Fibroblast of skin of right biceps (primary cell): ENCODE measurements at places on chromosomes 12 and 14.

DNA sequence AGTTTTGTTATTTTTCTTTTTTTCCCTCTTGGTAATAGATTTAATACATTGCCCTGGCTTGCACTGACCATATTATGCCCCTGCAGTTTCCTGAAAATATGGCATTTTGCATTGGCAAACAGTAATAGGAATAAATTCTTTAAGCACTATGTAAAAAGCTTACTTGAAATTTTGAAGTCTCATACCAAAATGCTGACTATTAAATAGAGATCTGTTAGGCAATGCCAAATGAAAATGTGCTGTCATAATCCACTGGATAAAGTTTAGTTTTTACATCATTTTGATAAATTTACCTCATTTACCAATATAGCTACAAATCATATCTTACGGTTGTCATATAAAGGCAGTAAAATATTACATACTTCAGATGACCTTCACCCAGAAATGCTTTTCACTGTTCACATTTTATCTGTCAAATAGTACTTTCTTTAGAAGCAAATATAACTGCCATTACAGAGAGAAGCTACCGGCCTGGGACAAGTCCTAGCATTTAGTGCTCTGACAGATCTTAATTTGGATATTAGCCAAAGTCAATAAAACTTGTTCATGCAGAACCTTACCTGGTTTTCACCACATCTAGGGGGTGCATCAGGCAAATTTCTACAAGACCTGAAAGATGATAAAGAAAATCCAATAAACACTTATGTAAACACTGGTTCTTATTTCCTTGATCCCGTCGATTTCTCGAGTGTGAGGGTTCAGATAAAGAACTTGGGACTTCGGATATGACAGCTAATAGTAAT, 212.9 kb downstream of the PAX9 start:
- no peak for DNase-seq

DNA sequence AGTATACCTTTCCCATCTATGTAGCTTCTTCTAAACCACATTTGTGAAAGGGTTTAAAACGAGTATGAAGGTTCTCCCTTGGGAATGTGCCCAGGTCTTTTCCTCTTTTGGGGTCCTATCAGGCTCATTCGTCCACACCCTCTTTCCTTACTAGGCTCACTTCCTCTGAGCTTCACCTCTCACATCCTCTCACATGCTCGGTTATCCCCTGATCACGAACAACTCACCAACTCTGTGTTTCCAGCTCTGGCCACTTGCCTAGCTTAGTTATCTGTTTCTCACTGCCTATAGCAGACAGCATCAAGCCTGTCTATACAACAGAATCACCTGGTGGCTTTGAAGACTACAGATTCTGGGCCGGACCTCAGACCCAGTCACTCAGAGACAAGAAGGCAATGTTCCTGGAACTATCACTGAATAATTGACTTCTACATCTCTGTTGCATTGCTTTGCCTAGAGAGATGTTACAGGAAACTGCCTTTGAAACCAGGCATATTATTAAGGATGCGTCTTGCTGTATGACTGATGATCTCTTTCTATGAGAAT, 158.2 kb downstream of the FOXN3 start:
- DNase-seq, result no peak

DNA sequence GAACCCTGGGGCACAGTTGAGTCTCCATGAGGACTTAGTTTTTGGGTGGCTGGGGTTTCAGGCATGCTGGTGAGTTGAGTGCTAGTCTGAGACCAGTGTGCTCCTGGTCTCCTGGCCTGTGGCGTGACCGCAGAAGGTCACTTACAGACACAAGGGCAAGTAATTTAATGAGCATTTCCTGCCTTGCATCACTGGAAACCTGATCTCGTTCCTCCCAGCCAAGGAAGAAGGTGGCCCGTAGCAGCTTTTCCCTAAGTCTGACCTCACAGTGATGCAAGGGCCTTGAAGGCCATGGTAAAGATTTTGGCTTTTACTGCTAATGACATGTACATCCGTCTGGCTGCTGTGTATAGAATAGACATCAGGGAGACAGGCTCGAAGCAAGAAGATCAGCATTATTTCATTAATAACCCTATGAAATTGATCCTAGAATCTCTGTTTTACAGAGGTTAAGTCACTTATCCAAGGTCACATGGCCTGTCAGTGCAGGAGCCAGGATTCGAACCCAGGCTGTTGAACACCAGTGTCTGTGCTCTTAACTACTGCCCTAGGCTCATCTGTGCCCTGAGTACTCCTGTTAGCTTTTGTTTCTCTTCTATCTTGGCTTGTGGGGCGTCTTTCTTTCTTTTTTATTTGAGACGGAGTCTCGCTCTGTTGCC, 4.6 kb downstream of the TMEM120B start:
- DNase-seq, result peak; percentile 82

- DNase-seq, result no peak
Measured at GRCh38 chr14:101454229-101454628, 107.1 kb upstream of the DIO3 start.

GRCh38 chr14:93033983-93034670, 81.6 kb downstream of the ITPK1 start:
- no peak for DNase-seq

DNA sequence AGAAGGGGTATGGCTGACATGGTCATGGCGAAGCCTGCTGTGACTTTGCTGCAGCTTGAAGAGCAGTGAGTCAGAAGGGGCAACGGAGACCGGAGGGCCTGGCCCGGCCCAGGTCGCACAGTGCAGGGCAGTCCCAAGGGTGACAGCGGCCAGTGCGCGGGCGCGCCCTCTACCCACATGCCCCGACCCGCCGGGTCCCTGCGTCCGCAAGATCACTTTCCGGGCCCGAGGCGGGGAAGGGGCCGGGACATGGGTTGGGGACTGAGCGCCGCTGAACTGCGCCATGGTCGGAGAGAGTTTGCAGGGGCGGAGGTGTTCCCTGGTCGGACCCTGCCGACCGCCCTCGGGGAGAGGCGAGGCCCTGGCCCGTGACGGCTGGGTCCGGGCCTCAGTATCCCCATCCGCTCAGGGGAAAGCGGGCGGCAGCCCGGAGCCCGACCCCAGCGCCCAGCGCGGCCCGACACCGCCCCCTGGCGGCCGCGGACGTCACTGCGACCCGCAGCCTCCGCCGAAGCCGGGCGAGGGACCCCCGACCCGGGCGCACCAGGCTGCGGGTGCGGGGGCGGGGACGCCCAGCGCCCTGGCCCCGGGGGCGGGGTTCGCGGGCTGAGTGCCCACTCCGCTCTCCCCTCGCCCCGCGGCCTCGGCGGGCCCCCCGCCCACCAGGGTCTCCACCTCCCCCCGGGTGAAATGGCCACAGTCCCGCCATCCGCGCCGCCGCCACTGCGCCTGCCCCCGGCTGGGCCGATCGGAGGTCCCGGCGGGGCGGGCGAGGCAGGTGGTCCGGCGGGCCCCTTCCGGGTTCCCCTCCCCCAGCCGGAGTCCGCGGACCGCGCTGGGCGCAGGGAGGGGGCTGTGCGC, 7.2 kb upstream of the ANKRD9 start:
- DNase-seq, result peak; percentile 18

DNA sequence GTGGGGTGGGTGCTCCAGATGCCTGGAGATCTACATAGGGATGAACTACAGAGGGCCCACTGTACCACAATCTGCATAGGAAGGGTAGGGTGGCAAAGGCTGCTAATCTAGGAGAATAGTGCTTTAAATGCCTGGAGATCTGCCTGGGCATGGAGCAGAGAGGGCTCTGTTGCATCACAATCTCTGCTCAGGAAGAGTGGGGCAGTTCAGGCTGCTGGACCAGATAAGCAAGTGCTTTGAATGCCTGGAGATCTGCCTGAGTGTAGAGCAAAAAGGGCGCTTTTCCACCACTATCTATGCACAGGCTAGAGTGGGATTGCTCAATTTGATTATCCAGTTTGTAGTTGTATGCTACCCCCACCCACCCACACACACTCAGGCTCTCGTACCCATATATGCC, 886.3 kb upstream of the SEL1L start:
- no peak for DNase-seq

- peak; percentile 78 for DNase-seq
Measured at GRCh38 chr14:32366256-32366879, 37.3 kb downstream of the AKAP6 start.

DNA sequence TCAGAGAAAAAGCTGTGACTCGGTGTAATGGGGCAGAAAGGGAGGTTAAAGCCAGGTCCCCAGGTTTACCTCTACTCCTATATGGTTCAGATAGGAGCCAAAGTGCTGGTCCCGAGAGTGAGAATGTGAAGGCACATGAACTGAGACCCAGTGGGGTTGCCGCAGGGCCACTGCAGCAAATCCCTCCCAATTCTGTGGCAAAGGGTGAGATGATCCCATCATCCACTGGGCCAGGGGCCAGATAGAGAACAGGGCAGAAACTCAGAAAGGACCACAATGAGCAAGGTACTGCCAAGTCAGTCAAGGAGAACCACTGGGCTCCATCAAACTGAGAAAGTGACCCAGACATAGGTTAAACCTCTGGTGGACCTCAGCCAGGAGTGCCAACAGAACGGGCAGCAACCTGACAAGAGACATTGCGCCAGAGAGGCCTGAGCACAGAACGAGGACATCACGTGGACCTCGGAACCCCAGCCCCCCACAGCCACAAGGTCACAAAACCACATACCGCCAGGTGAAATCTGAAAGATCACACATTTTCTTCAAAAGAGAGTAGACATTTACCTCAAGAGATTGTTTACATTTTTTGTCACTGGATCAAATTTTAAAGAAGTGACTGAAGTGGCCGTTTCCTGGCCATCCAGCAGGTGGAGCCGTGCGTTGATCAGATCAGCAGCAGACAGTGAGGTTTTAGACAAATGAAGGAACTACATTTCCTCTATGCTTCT, 20.5 kb upstream of the ITPR2 start:
- DNase-seq, result peak; percentile 49

GRCh38 chr12:37666069-37666781, 650.3 kb upstream of the ALG10B start:
- DNase-seq, result no peak
